ENCODE measurements at places on chromosomes 7 and 10. TPM values are rescaled to one million over a fixed set of nuclear protein-coding genes. Genes with fewer than 3 reads are reported as not detected.

CASTOR2 gene
- total RNA-seq = 40.2 TPM

- no peak for DNase-seq
- no peak overlapping the region for H3K4me3 ChIP-seq
Measured at GRCh38 chr10:103444478-103444877, 7.7 kb downstream of the CALHM2 start.

DNA sequence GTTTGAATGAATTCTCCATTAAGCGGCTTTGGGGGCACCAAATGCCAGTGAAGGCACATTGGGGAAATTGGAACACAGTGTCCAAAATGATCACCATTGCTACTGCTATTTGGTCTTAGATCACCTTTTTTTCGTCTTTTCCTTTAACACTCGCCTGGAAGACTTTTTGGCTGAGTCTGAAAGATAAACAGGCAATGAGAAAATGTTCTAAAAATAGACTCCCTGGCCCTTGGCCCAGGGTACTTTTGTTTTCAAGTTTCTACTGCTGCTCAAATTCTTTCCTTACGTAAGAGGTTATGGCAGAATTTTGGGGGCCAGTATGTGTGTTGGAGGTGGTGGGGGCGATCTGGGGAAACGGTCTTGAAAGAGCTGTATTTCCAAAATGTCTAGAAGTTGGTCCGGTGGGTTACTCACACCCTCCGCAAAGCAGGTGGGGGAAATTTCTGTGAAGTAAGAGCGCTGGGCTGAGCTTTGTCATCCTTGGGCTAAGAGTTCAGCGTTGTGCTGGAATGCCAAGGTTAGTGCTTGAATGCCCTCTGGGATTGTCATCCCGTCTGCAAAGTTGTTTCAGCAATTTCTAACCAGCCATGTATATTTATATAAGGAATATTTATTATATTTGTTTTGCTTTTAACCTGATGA lies 1.3 kb upstream of the ITPRIP start:
- peaks cover 25% of the 10 kb centered on the region for H3K4me1 ChIP-seq
- no peak overlapping the region for H3K27ac ChIP-seq
- peaks cover 76% of the 10 kb centered on the region for H3K27me3 ChIP-seq
- no peaks in the 10 kb centered on the region for H3K36me3 ChIP-seq

NOLC1 gene
- total RNA-seq = 111 TPM

- no peaks in the 10 kb centered on the region for H3K4me1 ChIP-seq
- H3K27ac ChIP-seq = no peak overlapping the region
- DNase-seq = no peak
- H3K27me3 ChIP-seq = peaks cover 48% of the 10 kb centered on the region
Measured at GRCh38 chr7:312424-312823, 22.5 kb downstream of the FOXL3 start.

- H3K27ac ChIP-seq = no peak overlapping the region
- H3K36me3 ChIP-seq = no peaks in the 10 kb centered on the region
- no peaks in the 10 kb centered on the region for H3K4me1 ChIP-seq
- peaks cover 2% of the 10 kb centered on the region for H3K27me3 ChIP-seq
- no peak overlapping the region for H3K4me3 ChIP-seq
- no peak for DNase-seq
Measured at GRCh38 chr7:79877874-79878465, 256.7 kb upstream of the GNAI1 start.

EBF3 gene
- 11.6 TPM for total RNA-seq

TSPAN33 gene
- total RNA-seq = 16.7 TPM

DNA sequence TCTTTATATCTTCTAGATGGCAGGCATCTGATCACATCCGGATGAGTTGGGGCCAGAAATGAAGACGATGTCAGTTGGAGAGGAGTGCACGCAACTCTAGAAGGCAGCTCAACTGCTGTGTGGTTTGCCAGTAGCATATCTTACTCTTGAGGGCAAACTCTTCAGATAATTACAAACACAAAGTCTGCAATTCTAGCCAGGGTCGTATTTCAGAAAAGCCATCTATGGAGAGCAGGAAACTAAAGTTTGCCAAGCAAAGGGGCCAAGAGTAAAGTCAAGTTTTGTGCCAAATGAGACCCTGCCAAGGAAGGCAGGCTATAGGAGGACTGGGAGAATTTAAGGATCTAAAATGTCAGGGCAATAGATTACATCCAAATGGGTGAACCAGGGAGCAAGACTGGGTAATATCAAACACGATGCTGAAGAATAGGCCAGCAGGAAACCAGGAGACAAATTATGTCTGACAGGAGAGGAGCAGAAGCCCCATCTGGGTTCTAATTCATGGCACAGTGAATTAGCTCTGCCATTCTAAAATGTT lies 312.5 kb upstream of the SEMA3C start:
- H3K27me3 ChIP-seq = no peaks in the 10 kb centered on the region
- H3K4me1 ChIP-seq = no peaks in the 10 kb centered on the region
- H3K27ac ChIP-seq = peak overlapping the region; percentile 28
- H3K36me3 ChIP-seq = no peaks in the 10 kb centered on the region

DRGX gene
- total RNA-seq = 0.18 TPM

- peaks cover 3% of the 10 kb centered on the region for H3K36me3 ChIP-seq
- H3K27me3 ChIP-seq = peaks cover 99% of the 10 kb centered on the region
- no peak for DNase-seq
- H3K27ac ChIP-seq = no peak overlapping the region
- H3K4me1 ChIP-seq = peaks cover 7% of the 10 kb centered on the region
- H3K4me3 ChIP-seq = no peak overlapping the region
Measured at GRCh38 chr10:8037941-8038894, 16.3 kb upstream of the GATA3 start.

DNA sequence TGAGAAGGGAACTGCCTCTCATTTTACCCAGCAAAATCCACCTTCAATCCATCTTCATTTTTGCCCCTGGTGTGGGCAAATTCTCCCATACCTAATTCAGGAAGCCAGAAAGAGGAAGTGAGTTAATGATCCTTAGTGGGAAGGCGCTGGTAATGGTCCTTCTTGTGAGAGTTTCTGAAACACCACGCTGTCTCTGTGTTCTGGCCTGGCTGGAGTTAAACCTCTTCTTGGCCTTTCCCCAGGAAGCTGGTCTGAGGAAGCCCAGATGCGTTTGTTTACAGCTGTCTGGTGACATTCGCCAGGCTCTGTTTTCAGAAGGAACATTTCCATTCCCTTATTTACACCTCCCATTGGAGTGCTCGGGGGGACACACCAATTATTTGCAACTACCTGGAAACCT lies 24.3 kb downstream of the HTRA1 start:
- H3K4me1 ChIP-seq = peaks cover 16% of the 10 kb centered on the region
- H3K4me3 ChIP-seq = no peak overlapping the region
- no peak overlapping the region for H3K27ac ChIP-seq
- no peaks in the 10 kb centered on the region for H3K27me3 ChIP-seq
- H3K36me3 ChIP-seq = no peaks in the 10 kb centered on the region

- no peaks in the 10 kb centered on the region for H3K27me3 ChIP-seq
- H3K27ac ChIP-seq = peak overlapping the region; percentile 69
- peak overlapping the region; percentile 10 for H3K4me3 ChIP-seq
- peaks cover 23% of the 10 kb centered on the region for H3K4me1 ChIP-seq
- H3K36me3 ChIP-seq = no peaks in the 10 kb centered on the region
Measured at GRCh38 chr10:28798428-28798955, 121.2 kb downstream of the BAMBI start.

MYH16 gene
- not detected for total RNA-seq

DNA sequence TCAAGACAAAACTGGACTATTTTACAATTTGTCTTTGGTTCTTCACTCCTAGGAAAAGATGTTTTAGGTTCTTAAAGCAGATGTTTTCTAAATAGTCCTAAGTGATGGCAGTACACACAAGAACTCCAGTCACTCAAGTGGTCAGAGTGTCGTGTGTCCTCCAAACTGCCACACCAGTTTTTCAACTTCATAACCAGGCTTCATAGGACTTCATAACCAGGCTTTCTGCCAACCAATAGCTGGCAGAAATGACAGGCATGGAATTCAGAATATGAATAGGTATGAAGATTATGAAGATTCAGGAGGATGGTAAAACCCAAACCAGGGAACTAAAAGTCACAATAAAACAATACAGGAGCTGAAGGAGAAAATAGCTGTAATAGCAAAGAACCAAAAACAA lies 721.2 kb upstream of the SEMA3D start:
- no peak overlapping the region for H3K4me3 ChIP-seq
- H3K36me3 ChIP-seq = no peaks in the 10 kb centered on the region
- no peaks in the 10 kb centered on the region for H3K27me3 ChIP-seq
- no peak overlapping the region for H3K27ac ChIP-seq
- no peaks in the 10 kb centered on the region for H3K4me1 ChIP-seq

NPC1L1 gene
- total RNA-seq = 0.18 TPM

DLD gene
- total RNA-seq = 77.6 TPM

DNA sequence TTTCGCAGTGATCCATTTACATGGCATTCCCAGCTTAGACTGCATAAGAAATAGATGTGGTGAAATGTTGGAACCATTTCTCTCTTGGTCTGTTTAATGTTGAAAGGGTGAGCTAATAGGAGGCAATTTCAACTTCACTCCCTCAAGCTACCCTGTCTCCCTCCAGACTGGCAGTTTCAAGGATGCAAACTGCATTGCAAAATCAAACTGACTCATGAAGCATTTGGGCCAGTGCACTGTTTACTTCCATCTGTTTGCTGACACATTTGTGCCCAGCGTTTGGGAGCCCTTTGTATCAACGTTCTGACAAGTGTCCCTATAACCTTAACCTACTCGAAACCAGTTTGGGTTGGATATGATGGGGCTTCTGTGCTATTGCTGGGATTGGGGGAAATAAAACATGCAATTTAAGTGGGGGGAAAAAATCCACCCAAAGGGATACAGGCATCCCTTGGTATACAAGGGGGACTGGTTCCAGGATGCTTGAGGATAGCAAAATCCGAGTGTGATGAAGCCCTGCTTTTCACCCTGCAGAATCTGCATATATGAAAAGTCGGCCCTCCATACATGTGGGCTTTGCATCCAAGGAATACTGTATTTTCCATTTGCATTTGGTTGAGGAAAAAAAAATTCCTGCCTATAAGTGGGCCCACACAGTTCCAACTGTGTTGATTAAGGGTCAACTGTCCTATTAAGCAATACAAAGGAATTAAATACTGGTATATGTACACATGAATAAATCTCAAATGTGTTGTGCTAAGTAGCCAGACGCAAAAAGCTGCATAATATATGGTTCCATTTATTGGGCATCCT lies 15.6 kb downstream of the RHEB start:
- no peak overlapping the region for H3K27ac ChIP-seq
- no peak for DNase-seq
- no peak overlapping the region for H3K4me3 ChIP-seq

GRCh38 chr7:36283711-36284130 lies 105.9 kb upstream of the ANLN start:
- no peak overlapping the region for H3K27ac ChIP-seq
- no peak overlapping the region for H3K4me3 ChIP-seq
- no peak for DNase-seq
- H3K27me3 ChIP-seq = peaks cover 5% of the 10 kb centered on the region
- peaks cover 3% of the 10 kb centered on the region for H3K36me3 ChIP-seq

DNA sequence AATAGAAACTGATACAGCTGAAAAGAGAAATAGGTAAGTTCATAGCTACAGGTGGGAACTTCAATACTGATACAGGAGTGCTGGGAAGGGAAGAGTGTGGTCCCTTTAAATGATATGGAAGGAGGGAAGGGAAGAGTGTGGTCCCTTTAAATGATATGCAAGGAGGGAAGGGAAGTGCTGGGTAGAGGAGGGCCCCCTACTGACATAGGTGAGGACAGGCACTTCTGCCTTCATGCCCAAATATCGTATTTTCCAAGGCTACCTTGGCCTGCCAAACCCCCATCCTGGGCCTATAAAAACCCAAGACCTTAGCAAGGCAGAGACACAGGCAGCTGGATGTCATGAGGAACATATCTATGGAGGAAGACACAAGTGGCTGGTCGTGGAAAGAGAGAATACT lies 92.3 kb downstream of the MAGI2 start:
- no peaks in the 10 kb centered on the region for H3K27me3 ChIP-seq
- no peak overlapping the region for H3K27ac ChIP-seq
- no peak overlapping the region for H3K4me3 ChIP-seq

- no peak overlapping the region for H3K27ac ChIP-seq
- no peaks in the 10 kb centered on the region for H3K27me3 ChIP-seq
- H3K36me3 ChIP-seq = no peaks in the 10 kb centered on the region
- DNase-seq = no peak
Measured at GRCh38 chr10:57008189-57008588, 647.1 kb upstream of the ZWINT start.

DNA sequence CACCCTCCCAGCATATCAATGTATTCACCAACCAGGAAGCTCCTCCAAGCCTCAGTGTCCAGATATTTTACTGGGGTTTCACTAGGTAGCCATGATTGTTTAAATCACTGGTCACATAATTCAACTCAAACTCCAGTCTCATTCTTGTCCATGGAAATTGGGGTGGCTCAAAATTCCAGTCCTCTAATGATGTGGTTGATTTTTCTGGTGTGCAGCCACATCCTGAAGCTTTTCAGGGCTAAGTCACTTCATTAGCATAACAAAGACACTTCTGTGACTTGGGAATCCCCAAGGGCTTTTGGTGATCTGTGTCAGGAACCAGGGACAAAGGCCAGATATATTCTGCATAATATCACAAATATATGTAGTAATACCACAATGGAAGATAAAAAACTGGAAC lies 786.9 kb upstream of the IGFBP3 start:
- H3K27ac ChIP-seq = no peak overlapping the region
- H3K4me3 ChIP-seq = no peak overlapping the region
- DNase-seq = no peak
- no peaks in the 10 kb centered on the region for H3K36me3 ChIP-seq
- no peaks in the 10 kb centered on the region for H3K27me3 ChIP-seq

OR9A2 gene
- not detected for total RNA-seq

ZNF316 gene
- 43.8 TPM for total RNA-seq

DNA sequence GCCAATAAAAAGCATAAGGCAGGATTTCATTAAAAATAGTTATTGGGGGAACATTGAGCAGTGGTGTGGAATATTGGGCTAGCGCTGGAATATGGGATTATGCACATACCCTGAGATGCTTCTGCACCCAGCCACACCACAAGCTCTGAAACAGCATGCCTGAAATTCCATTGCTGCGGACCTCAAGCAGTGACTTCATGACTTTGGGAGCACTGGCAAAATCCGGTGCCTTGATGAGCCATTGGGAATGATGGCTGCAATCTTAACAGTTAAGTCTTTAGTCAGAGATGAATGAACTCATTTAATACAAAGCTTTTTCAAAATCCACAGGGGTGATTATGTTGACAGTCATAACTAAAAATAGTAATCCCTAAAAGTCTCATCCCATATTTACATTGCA lies 274.7 kb upstream of the MTPN start:
- no peak overlapping the region for H3K4me3 ChIP-seq
- H3K4me1 ChIP-seq = no peaks in the 10 kb centered on the region
- DNase-seq = no peak
- H3K27me3 ChIP-seq = no peaks in the 10 kb centered on the region
- H3K36me3 ChIP-seq = no peaks in the 10 kb centered on the region

- peaks cover 24% of the 10 kb centered on the region for H3K4me1 ChIP-seq
- DNase-seq = no peak
- H3K36me3 ChIP-seq = peaks cover 21% of the 10 kb centered on the region
- H3K27ac ChIP-seq = no peak overlapping the region
- no peaks in the 10 kb centered on the region for H3K27me3 ChIP-seq
Measured at GRCh38 chr7:5351507-5352265, 68.9 kb downstream of the SLC29A4 start.

DNA sequence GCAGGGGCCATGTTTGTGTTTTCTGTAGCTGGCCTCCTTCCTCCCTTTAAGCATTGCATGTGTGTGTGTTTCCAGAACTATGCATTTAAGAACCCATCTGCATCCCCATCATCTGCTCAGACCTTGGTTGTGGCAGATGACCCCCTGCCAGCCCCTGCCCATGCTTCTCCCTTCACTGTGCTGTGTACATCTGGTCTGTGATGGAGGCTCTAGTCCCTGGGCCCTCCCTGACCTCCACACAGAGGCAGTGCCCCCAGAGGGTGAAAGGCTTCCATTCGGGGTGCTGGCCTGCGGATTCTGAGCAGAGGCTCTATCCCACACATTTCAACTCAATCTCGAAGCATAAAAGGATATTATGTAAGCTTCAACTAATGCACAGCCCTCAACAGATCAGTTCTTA lies 89.4 kb downstream of the TACC2 start:
- H3K4me3 ChIP-seq = no peak overlapping the region
- H3K36me3 ChIP-seq = no peaks in the 10 kb centered on the region
- H3K4me1 ChIP-seq = peaks cover 5% of the 10 kb centered on the region
- peak overlapping the region; percentile 50 for H3K27ac ChIP-seq
- no peaks in the 10 kb centered on the region for H3K27me3 ChIP-seq

Measured in neural crest cell (in vitro differentiated cells).